ENCODE measurements at places on chromosomes 11 and 22.

DNA sequence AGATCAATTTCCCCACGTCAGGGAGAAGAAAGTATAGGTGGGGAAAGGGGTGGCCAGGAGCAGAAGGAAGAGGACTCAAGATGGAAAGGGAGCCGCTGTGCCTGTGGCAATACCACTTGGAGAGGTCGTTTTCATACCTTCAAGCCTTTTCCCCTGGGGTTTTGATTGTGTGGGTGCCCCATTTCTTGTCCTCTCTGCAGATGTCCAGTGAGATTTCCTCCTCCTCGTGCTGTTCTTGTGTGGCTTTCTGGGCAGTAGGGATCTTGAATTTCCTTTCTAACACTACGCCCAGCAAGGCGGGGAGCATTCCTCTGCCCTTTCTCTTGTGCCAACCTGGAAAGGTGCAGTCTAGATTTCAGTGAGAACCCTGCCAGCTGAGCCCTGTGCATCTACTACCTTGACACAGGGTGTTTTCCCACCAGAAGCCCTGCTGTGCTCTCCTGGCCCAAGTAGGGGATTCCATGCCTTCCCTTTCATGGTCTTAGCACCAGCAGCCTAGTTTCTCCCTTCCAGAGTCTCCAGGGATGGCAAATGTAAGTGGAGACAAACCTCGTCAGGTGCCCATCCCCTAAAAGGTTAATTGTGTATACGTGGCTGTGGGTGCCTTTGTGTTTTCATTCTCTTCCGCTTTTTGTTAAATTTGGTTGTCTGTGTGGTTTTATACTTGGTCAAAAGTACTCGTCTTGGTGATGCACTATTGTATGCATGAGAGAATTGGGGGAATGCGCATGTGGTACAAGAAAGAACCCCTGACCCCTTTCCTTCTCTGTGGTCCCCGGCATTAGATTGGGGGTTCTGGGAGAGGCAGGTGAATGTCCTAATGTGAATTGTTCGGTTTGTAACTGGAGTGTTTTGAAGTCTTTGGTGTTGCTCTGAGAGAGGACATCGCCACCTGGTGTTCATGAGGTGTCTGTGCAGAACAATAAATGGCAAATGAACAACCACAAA is 71.4 kb upstream of the MPEG1 start:
- peak; percentile 36 for DNase-seq

GRCh38 chr11:36447514-36447913 is 62.6 kb downstream of the TRAF6 start:
- peak; percentile 32 for DNase-seq

DNA sequence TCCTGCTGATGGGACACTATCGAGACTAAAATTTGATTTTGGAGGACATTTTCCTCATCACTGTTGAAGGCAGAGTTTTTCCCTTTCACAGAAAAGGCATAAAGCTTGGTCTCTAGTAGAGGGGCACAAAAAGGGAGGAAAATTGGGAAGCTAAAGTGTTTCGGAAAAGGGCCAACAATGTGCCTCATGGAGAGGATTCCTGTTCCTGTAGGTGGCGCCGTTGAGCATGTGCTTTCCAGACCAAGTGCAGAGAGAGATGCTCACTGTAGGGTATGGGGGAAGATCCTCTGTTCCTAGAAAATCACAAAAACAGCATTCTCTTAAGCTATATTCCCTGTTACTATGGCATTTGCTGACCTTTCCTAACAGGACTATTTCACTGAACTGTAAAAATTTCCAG is 18.4 kb upstream of the OR4C5 start:
- no peak for DNase-seq

GRCh38 chr11:116114198-116114651 is 610.0 kb upstream of the CADM1 start:
- no peak for DNase-seq

GRCh38 chr11:125603207-125603606 is 10.6 kb downstream of the STT3A start:
- DNase-seq = peak; percentile 12

DNA sequence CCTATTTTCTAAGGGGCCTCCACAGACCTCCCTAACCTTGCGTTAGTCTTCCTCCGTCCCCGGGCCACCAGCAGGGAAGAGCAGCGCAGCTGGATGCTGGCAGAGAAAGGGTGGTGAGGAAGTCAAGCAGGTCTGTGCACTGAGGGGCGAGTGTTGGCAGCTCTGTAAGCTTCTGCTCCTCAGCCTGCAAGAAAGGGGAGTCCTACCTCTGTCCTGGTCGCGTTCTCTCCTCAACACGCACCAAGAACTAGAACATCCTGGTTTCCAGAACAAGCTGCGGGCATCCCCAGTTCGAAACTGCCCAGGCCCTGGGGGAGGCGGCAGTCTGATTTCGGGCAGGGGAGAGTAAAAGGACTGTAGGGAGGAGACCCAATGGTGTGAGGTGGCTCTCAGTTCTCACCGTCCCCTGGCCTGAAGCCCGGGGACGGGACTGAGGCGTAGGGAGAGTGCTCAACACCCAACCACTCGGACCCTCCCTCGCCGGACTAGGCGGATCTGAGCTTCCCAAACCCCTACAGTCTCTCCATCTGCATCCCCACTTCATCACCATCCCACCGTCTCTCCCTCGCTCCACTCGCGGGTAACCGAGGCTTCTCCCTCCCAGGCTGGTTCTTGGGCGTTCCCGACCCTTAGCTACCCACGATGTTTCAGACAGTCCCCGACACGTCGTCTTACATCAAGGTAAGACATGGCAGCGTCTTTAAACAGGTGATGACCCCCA is 7.7 kb upstream of the FLI1 start:
- no peak for DNase-seq

GRCh38 chr11:73453562-73453961 is 77.4 kb downstream of the RELT start:
- no peak for DNase-seq

- no peak for DNase-seq
These were observed 24.6 kb upstream of the TESMIN start for GRCh38 chr11:68775951-68776388.

GRCh38 chr11:126494831-126495230 is 139.3 kb downstream of the ST3GAL4 start:
- no peak for DNase-seq

DNA sequence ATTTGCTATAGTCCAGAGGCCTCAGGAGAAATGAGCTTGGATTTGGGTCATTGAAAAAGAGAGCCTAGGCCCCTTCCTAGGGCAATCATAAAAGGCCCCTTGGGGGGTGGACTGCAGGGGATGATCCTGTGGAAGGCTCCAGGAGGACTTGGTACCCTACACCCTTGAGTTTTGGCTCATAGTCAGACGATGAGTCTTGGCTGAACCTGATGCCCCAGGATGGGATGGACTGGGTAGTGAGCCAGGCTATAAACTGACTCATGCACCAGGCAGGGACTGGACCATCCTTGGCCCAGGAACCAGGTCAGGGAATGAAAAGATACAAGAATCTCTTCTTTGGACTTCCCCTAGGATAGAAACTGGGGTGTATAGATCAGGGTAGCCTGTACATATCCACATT is 54.2 kb downstream of the NAV2 start:
- DNase-seq = no peak

GRCh38 chr11:19853920-19854319 is 141.3 kb downstream of the NAV2 start:
- peak; percentile 74 for DNase-seq

- no peak for DNase-seq
These were observed 83.2 kb downstream of the TEAD1 start for GRCh38 chr11:12757416-12757815.

DNA sequence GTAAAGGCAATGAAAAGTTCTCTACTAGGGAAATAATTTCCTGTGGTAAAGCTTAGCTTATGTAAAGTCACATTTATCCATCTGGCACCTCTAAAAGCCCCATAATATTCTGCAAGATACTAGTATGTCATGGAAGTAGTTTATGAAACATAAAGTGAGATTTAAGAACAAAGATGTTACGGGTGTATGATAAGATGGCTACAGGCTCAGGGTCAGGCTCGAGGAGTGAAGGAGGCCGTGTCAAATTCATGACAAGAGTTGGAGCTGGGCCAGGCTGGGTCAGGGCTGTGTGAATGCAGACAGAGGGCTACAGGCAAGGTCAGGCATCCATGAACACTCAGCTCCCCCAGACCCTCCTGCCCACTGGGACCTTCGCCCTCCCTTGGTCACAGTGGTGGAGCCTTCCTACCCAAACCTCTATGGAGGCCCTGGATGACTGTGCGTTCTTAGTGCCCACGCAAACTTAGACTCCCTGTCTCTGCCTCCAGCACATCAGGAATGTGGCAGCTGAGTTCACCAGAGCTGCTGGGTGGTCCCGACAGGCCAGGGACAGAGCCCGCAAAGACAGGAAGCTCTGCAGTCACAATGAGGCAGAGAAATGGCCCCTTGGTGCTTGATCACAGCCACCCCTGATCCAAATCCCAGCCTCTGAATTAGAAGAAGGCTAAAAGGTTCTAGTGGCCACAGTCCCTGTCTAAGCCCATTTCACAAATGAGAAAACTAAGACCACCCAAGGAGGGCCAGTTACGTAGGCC is 14.8 kb downstream of the IGLL5 start:
- no peak for DNase-seq

- no peak for DNase-seq
These were observed 63.0 kb downstream of the TNRC6B start for GRCh38 chr22:40240686-40241085.

- DNase-seq = no peak
These were observed 32.0 kb downstream of the NADSYN1 start for GRCh38 chr11:71485063-71485399.

DNA sequence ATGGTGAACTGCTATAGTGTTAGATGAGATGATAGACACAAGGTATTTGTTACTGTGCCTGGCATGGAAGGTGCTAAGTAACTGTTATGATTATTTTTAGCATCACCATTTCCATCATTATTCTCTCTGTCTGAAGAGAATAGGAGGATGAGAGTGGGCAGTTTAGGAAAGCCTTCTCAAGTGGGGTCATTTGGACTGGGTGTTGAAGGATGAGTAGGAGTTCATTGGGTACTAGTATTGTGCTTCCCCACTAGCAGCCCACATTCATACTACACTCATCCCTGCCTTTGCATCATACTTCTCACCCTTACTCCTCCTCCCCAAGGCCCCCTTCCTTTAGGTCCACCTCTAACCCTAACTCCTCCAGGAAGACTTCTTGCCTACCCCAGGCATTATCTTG is 20.6 kb downstream of the MYEOV start:
- DNase-seq = no peak

DNA sequence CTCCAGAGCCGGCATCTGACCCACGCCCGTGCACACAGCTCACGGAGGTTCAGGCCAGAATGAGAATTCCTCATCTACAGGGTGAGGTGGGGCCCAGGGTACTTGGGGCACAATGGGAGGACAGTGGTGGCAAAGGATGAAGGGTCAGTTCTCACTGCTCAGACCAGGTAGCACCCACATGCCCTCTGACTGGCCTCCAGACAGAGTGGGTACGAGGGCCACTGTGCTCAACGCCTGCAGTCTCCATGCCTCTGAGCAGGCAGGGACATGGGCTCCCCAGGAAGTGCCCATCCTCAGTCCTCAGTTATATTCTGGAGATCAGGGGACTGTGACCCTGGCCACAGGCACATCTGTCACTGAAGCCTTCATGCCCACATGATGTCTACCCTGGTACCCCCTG is 13.0 kb upstream of the CDC42BPG start:
- no peak for DNase-seq

- DNase-seq = peak; percentile 77
These were observed 25.5 kb upstream of the GRK2 start for GRCh38 chr11:67240576-67241389.

DNA sequence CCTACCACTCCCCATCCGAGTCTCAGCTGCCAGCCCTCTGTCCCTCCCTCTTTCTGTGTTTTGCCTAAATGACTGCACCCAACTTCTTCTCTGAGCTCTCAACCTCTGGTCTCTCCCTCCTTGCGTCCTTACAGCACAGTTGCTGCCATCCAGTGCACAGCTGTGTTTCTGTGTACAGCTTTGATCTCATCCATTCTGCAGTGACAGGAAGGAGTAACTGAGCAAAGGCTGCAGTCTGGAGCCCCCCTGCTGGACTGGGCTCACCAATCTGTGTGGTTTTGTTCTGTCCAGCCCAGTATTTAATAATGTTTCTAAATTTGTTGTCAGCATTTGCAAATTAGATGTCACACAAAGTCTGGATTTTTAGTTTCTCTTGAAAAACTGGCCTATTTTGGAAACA is 43.8 kb downstream of the PRR5L start:
- no peak for DNase-seq

- DNase-seq = peak; percentile 44
These were observed at the start of gene FXYD6 for GRCh38 chr11:117876341-117877119. FXYD6 (minus strand) TSS chr11:117876658; CDS start chr11:117842776, 33,882 bp downstream.

- DNase-seq = peak; percentile 98
These were observed 671 bp upstream of the PICALM start for GRCh38 chr11:86069408-86070101.

DNA sequence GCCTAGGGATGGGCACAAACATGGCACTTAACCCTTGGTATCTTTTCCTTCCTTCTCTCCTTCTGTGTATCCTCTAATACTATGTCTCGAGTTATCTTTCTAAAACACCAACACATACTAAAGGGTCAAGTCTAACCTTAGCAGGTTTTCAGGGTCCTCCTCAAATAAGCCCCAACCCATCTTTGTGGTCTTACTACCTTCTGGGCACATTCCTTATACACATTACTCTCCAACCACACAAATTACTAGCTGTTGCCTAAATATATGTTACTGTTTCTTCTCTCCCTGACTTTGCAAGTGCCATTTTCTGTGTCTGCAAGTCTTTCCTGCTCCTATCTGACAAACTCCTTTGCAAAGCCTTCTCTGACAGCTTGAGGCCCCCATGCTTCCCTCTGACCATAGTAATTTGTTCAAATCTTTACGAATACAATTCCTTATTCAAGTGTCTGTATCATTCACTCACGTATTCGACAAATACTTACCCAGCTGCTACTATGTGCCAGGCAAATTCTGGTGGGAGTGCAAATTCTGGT is 15.8 kb upstream of the NUP160 start:
- no peak for DNase-seq

- DNase-seq = no peak
These were observed 14.6 kb upstream of the TMEM123 start for GRCh38 chr11:102467080-102467708.

GRCh38 chr11:6006395-6006794 is 351 bp downstream of the OR56A4 start:
- no peak for DNase-seq

DNA sequence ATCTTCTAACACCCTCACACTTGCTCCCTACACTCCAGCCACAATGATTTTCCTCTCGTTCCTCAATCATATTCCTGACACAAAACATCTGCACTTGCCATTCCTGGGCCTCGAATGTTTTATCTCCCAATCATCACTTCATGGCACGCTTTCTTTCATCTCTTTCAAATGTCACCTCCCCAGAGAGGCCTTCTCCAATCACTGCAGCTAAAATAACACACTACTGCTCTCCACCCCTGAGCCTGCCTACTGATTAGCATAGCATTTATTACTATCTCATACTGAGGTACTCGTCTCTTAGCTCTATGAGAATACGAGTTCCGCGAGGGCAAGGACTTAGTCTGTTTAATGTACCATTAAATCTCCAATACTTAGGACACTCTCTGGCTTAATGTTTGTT is 23.5 kb downstream of the NFRKB start:
- DNase-seq = no peak

Data from fibroblast of skin of right biceps (primary cell).